ENCODE measurements at places on chromosomes 6 and 20.

- no peak for DNase-seq
Observed at GRCh38 chr6:149642829-149643580, 5.5 kb downstream of the KATNA1 start.

DNA sequence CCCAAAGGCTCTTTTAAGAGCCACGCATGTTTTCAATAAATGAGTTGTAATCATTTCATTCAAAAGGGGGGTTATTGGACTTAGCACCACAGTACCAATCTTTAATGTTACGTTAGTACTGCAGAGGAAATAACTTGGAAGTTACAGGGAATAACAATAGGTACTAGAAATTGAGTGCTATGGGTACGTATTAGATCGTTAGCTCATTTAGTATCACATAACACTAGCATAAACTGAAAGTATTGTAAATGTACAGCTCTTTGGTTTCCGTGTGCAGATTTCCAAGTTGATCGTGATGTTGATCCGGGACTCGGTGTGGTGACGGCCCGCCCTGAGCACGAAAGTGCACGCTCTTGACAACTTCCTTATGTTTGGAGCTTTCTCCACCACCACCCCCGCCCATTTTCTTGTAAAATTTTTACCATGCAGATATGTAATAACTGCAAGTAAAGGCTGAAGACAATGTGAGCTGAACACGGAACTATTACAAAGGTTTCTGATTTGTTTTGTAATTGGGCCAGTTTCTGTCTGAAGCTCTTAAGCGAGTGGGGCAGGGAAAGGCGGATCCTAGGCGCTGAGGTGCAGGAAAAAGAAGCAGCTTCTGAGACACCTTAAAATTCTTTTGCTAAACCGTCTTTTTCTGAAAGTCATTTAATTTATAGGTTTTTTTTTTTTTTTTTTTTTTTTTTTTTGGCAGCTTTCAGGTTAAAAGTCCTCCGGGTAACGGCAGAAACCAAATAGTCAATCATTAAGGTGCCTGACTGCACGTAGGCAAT, 71.5 kb downstream of the HFE start:
- peak; percentile 36 for DNase-seq

DNA sequence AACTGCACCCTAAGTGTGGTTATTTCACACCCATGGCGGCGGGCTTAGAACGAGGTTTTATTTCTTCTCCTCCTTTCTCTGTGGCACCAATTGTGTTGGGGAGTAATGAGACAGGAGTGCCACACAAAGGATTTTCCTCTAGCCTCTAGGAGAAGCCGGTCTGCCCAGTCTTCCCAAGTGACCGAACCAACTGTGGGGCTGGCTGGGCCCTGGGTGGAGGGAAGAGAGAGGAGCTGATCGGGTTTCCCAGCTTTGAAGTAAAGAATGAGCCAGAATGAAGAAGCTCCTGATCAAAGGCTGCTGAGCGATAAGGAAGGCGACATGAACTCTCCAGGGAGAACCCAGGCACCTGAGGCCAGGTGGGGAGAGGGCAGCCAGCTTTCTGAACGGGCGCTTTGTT, 616.0 kb upstream of the BTBD3 start:
- no peak for DNase-seq

DNA sequence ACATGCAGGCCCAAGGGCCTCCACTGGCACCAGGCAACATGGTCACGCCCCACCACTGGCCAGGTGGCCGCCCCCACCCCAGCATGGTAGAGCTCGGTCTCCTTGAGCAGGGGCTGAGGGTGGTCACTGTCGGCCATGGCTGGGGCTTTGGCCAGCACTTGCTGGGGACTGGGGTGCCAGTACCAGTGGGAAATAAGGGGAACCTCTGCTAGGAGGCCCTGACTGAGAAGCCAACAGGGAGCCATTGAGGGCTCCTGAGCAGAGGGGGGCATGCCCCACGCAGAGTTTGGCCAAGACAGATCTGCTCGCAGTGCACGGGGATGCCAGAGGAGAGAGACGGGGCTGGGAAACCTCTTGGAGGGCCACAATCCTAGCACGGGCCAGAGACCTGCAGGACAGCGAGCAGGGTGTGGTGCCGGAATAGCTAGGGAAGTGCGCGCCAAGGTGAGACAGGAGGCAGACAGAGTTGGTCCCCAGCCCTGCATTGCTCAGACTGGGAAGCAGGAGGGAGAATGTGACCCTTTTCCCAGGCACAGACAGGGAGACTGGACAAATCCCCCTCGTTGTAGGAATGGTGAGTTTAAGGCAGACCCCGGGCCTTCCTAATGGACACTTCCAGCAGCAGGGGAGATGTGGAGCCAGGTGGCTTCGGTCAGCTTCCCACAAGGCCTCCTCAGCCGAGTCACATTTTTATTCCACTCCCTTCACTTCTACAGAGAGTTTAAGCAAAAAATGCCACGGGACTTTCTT, 179.0 kb upstream of the CST7 start:
- DNase-seq: no peak

DNA sequence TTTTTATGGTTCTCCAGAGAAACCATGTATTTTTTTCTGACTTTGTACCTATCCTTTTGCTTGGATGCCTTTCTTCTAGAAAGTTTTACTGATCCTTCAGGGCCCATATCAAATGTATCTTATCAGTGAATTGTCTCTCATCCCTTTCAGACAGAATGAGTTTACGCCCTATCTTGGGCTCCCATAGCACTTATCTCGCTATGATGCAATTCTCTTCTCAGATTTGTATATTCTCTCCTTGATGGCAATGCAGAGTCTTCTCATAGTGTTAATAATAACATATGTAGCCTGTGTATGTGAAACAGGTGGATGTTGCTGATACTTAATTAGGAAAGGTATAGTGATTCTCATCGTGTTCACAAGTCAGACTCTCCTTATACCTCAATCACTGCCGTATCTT, 336.2 kb downstream of the UTRN start:
- DNase-seq: no peak

GRCh38 chr6:30915591-30915946, 1.5 kb downstream of the VARS2 start:
- DNase-seq: peak; percentile 47

GRCh38 chr20:53917145-53918019, 153.0 kb downstream of the BCAS1 start:
- DNase-seq: no peak

DNA sequence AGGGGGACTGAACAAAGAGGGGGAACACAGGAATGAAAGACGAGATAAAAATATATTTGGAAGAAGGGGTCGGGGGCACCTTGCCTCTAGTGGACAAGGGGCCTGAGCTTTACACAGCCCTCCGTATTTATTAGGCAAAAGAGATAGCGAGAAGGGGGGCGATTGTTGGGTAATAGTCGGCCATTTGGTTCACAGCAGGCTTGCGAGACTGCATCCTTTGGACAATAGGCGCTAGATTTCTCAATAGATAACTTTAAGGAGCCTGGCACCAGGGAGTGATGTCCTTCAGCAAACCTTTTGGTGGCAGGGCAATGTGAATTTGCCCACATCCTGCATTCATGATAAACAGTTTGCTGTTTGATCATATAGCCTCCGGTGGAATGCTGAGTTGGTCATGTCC, 3.0 kb upstream of the NANP start:
- no peak for DNase-seq

- DNase-seq: no peak
Observed at GRCh38 chr20:40232756-40233155, 456.3 kb downstream of the MAFB start.

- DNase-seq: no peak
Observed at GRCh38 chr20:38900606-38901005, 25.6 kb upstream of the FAM83D start.

GRCh38 chr6:118161343-118161742, 254.3 kb downstream of the SLC35F1 start:
- DNase-seq: no peak

GRCh38 chr20:34842143-34842542, 16.7 kb upstream of the NCOA6 start:
- DNase-seq: no peak

- no peak for DNase-seq
Observed at GRCh38 chr6:161439093-161439492, 165.2 kb upstream of the AGPAT4 start.

DNA sequence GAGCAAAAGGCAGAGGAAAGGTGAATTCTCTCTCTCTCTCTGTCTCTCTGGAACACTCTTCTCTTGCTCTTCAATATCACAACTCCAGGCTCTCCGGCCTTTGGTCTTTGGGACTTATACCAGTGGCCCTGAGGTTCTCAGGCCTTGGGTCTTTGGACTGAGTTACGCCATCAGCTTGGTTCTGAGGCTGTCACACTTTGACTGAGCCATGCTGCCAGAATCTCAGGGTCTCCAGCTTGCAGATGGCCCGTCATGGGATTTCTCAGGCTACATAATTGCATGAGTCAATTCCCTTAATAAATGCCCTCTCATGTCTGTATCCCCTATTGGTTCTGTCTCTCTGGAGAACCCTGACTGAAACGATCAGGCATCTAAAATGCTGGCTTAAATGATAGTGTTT, 12.9 kb downstream of the BTN2A1 start:
- DNase-seq: no peak

DNA sequence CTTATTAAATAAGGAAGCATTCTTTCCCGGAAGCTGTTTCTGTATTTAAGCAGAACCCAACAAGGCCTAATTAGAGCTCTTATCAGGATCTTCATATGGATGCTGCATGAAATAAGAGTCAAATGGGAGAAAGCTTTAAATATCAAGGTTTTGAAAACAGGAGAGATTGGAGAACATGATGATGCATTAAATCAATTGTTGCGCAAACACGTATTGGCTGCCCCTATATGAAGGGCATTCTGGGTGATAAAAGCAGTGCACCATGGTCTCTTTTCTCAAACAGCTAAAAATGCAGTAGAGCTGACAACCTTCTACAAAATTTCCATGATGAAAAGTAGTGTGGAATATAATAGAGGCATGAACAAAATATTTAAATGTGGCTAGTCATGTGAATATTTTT, 98.9 kb downstream of the TBXT start:
- DNase-seq: no peak

- DNase-seq: no peak
Observed at GRCh38 chr6:90229331-90230010, 67.2 kb downstream of the BACH2 start.

GRCh38 chr6:27966044-27966443, 9.0 kb downstream of the OR2B6 start:
- DNase-seq: no peak

DNA sequence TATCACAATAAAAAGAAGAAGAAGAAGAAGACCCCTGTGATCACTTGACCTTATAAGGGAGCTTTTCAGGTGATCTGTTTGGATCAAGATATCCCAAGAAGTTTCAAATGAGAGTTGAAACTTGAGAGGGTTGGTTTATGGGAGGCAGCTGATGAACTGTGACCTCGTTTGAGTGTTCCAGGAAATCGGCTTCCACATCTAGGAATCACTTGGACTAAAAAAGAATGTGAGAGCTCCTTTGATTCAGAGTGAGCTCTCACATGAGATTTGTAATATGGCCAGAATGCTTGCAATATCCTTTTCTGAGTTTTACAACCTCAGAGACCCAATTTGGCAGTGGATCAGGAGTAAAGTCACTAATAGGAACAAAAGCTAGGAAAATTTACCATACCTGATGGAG, 228.1 kb downstream of the ATXN1 start:
- no peak for DNase-seq

GRCh38 chr6:12060780-12061609, 48.9 kb downstream of the HIVEP1 start:
- no peak for DNase-seq

DNA sequence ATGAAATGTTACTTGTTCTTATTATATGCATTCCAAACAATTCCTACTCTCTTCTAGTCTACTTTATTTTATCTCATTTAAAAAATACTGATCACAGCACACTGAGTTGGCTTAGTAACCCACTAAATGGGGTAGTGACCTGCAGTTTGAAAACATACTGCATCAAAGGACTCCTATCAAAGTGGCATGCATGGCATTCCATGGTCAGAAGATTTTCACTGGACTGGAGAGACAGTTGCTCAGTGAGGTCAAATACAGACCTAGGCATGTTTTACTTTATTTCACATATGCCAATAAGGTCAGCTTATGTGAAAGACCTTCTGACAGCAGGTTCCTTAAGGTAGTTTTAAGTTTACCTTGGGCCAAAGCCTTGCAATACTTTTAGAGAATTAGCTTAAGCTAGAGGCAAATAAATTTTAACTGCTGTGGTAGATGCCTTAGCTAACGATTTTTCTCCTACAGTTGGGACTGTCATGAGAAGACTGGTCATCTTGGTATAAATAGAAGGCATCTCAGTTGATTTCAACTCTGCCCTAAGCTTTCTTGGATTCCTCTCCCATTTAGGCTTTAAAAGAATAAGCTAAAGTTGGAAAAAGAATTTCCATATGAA, 35.1 kb downstream of the TPD52L1 start:
- no peak for DNase-seq

- no peak for DNase-seq
Observed at GRCh38 chr6:25196464-25196863, 82.7 kb upstream of the CARMIL1 start.

DNA sequence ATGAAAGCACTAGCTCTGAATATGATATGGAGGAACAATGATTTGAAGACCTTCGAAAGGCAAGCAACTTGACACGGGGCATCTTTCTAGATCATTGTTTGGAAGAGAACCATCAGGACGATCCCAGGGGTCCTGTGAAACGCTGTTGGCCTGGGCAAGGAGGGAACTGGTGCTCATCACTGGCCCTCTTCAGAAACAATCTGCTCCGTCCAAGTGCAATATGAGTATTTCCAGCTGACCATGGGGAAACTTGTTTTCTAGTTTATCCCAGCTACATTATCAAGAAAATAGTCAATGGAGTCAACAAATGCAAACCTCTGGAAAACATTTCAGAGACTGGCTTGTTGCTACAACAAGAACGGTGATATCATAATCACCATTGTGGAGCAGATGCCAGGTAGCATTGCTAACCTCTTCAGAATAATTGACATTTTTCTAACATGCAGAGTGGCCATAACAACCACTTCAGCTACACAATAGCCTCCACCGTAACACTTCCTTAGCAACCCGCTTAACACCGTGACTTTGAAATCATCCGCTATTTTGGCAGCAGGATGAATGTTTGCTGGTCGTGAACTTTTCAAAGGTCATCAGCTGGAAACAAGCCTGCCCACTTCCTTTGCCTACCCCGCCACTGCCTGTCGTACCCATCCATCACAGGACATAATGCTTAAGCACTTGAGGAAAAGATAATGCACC, 112.0 kb upstream of the PDE10A start:
- no peak for DNase-seq

GRCh38 chr6:60867548-60867947, 1418.5 kb downstream of the KHDRBS2 start:
- no peak for DNase-seq

DNA sequence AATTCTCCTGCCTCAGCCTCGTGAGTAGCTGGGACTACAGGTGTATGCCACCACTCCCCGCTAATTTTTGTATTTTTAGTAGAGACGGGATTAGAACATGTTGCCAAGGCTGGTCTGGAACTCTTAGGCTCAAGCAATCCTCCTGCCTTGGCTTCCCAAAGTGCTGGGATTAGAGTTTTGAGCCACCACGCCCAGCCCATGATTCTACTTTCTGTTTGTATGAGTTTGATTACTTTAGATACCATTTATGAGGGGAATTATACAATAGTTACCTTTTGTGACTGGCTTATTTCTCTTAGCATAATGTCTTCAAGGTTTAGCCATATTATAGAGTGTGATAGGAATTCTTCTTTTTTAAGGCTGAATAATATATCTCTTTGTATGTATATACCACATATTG, 555.4 kb upstream of the FLRT3 start:
- DNase-seq: no peak

- no peak for DNase-seq
Observed at GRCh38 chr6:131309437-131309836, 174.2 kb downstream of the AKAP7 start.
